ENCODE measurements at places on chromosomes 4 and X.

DNA sequence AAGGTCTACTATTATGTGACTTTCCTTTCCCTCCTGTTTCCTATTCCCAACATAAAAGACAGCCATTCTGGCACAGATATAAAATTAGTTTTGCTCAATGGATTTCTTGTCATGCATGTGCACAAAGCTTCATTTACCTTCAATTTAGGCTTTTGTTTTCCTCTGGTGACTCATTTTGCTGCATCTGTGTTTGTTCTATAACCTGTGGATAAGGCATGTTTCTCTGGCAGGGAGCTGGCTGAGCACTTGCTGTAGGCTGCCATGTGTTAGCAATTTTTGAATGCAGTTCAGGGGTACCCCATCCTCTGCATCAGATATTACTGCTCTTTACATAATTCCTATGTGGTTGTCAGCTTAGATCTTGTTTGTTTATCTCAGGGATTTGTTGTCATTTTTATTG lies 202.8 kb upstream of the GRID2 start:
- no peak for DNase-seq

DNA sequence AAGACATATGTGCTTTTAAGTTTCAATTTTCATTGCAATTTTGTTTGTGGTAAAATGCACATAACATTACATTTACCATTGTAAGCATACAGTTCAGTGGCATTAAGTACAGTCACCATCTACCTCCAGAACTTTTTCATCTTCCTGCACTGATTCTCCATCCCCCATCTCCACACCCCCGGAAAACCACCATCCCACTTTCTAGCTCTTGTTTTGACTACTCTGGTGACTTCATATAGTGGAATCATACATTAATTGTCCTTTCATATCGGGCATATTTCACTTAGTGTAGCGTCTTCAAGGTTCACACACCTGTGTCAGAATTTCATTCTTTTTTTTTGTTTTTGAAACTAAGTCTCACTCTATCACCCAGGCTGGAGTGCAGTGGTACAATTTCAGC lies 143.5 kb downstream of the GPR143 start:
- DNase-seq = no peak

DNA sequence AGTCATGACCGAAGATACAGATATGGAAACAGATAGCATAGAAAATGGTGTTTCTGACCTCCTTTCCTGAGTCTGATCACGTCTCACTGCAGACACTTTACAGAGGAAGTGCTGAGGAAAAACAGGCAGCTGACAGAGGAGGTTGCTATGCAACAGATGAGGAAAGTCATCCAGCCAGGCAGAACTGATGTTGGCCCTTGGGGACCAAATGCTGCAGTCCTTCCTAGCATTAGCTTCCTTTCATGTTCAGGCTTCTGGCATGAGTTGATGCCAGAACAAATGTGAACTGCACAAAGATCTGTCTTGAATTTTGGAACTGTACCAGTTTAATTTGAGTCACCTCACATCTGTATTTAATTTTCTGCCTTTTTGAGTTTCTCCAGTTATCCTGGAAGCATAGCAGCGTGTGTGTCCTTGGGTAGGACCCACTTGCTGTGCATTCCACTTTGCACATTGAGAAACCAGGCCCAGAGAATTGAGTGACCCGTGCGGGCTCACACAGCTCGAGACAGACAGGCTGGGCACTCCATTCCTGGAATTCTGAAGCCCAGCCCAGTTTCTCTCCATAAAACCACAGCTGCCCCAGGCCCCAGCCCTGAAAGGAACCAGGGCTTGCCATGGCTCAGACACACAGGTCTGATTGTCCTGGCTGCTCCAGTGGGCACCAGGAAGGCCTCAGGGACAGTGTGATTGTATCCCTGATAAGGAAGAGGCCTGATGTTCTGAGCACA lies 1.4 kb upstream of the MAGED1 start:
- no peak for DNase-seq

DNA sequence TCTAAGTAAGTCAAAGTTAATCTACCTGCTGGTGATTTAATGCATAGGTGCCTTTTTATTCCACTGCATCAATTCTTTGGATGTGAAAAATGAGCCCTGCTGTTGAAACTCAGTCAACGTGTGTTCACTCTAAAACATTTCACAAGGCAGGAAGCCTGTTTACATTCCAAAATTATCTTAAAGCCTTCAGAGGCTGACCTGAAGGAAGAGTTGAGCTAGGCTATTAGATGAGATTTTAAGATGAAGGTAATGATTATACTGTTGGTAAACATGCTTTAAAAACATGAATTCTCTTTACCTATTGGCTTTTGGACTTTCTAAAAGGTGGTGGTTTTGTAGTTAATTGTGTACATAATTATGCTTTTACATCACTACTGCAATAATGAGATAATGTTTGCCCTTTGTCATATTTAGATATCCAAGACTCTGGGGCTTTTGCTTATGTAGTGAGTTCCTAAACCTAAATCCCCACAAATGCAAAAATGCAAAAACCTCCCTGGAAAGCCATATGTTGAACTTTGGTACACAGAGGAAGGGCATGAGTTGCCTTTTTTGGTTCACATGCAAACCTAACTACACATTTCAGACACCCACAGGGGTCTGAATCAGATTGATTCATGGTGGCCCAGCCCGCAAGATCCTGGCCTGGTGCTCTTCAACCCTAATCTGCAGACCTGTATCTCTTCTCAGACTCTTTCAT lies 92.3 kb downstream of the KLHL8 start:
- DNase-seq = no peak

DNA sequence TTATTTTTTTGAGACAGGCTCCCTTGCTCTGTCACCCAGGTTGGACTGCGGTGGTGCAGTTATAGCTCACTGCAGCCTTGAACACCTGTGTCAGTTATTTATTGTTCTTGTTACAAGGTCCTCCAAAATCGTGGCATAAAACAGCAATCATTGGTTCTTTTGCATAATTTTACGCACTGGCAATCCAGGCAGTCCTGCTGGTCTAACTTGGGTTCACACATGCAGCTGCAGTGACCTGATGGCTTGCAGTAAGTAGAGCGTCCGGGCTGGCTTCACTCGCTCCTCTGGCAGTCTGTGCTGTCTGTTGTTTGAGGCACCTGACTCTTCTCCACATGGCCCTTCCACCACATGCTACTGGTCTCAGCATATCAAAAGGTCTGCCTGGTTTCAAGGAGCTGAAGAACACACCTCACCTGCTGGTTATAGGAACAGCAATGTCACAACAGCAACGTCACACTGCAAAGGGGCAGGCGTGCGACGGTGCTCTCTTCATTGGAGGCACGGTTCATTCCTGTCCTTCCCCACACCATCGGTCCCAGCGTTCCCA lies 894.6 kb downstream of the TRIML1 start:
- no peak for DNase-seq
